A549 treated with Mapracorat at 1 μM for 4 hours (cell line): ENCODE measurements at places on chromosomes 2 and 18. TPM values are rescaled to one million over a fixed set of nuclear protein-coding genes. Genes with fewer than 3 reads are reported as not detected.

The PARD3B gene
- total RNA-seq, result 0.62 to 1.1 TPM (median 1.0 TPM) in 5 replicates

The CFAP210 gene
- total RNA-seq, result 0.27 to 0.81 TPM (median 0.46 TPM) in 5 replicates

The CHN1 gene
- 17.3 to 20.8 TPM (median 18.9 TPM) in 5 replicates for total RNA-seq

The COL6A3 gene
- 0.11 to 0.47 TPM (median 0.30 TPM) in 5 replicates for total RNA-seq

The KIF5C gene
- 0.30 to 0.77 TPM (median 0.35 TPM) in 5 replicates for total RNA-seq

The SPC25 gene
- 15.8 to 21.5 TPM (median 18.6 TPM) in 5 replicates for total RNA-seq

The VSNL1 gene
- total RNA-seq, result not detected in 5 replicates

The KCNF1 gene
- total RNA-seq, result 20.6 to 47.2 TPM (median 36.0 TPM) in 5 replicates

The GALR1 gene
- not detected in 5 replicates for total RNA-seq

The CDKL4 gene
- total RNA-seq, result not detected in 5 replicates

The EN1 gene
- 0.70 to 1.3 TPM (median 1.0 TPM) in 5 replicates for total RNA-seq

The LMAN2L gene
- 18.2 to 21.0 TPM (median 20.2 TPM) in 5 replicates for total RNA-seq

The RESP18 gene
- not detected in 5 replicates for total RNA-seq

The CABYR gene
- 12.9 to 19.3 TPM (median 14.1 TPM) in 5 replicates for total RNA-seq

The MOB4 gene
- total RNA-seq, result 20.0 to 32.3 TPM (median 27.3 TPM) in 5 replicates

The KCNG2 gene
- not detected in 5 replicates for total RNA-seq

The TRIM43 gene
- not detected in 5 replicates for total RNA-seq
